ENCODE measurements at places on chromosomes 4 and X. TPM values are rescaled to one million over a fixed set of nuclear protein-coding genes. Genes with fewer than 3 reads are reported as not detected.

Gene LRIT3
- 0.22 TPM for total RNA-seq

Gene DMRTC1B
- 1.7 TPM for total RNA-seq

Gene APOO
- total RNA-seq: 14.0 TPM

Gene CCNB3
- total RNA-seq: 0.37 TPM

Gene C4orf51
- total RNA-seq: not detected

Gene PDGFRA
- not detected for total RNA-seq

Gene SUPT20HL1
- not detected for total RNA-seq

- no peak for DNase-seq
Measured at GRCh38 chr4:167102475-167102874, 131.8 kb downstream of the SPOCK3 start.

DNA sequence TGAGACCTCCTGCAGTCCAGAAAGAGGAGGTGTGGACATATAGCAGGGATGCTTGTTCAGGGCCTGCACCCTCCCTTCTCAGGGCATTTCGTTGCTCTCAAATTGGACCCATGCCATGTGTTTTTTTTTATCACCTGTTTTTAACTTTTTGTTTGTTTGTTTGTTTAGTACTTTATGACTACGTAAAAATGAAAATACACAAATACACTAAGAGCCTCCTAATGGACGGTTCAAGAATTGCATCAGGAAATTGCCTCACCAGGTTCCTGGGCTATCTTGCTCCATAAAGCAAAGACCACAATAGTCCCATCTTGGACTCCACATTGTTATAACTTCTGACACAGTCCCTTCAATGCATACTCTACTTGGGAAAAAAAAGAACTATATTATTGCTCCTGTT is 1685.9 kb upstream of the TENM3 start:
- DNase-seq: no peak

DNA sequence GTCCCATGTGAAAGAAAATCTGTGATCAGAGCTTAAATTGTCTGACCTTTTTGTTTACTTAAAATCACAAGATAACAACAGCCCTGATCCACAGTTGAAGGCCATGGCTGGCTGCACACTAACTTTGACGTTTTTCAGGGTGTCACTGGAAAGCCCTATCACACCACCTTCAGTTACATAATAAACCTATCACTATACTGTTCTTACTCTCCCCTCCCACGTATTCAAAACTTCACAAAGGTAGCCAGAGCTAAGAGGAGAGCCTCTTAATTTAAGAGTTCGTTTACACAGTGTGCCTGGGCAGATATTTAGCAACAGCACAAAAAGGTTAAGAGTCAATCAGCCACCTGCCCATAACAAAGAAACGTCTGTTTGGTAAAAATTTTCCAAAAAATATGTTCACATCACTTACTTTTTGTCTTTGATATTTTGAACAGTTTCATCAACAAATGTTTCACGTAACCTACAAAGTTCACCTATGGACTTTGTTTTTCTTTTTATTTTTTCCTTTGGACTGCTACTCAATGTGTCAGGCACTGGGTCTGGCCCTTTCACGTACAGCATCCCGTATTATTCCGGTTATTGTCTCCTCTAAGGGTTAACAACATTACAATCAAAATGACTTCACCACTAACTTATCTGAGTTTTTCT is 25.0 kb downstream of the RFC1 start:
- no peak for DNase-seq

- no peak for DNase-seq
Measured at GRCh38 chr4:151955721-151956380, 195.0 kb upstream of the GATB start.

- DNase-seq: no peak
Measured at GRCh38 chr4:21195682-21196081, 495.4 kb downstream of the PACRGL start.

DNA sequence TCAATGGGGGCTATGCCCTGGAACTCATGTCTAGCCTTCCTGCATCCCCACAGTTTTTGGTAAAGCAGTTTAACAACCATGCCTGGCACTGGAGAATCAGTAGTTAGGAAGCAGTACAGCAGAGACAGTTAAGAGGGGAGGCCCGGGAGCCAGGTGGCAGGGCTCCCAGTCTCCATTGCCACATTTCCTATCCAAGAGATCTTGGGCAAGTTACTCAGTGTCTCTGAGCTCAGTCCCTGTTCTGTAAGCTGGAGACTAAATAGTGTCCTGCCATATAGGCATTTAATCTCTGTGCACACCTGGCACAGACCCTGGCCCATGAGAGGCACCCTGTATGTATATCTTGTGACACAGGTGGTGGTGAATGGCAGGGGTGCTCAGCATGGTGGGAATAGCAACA is 156.1 kb upstream of the EOLA2 start:
- no peak for DNase-seq

DNA sequence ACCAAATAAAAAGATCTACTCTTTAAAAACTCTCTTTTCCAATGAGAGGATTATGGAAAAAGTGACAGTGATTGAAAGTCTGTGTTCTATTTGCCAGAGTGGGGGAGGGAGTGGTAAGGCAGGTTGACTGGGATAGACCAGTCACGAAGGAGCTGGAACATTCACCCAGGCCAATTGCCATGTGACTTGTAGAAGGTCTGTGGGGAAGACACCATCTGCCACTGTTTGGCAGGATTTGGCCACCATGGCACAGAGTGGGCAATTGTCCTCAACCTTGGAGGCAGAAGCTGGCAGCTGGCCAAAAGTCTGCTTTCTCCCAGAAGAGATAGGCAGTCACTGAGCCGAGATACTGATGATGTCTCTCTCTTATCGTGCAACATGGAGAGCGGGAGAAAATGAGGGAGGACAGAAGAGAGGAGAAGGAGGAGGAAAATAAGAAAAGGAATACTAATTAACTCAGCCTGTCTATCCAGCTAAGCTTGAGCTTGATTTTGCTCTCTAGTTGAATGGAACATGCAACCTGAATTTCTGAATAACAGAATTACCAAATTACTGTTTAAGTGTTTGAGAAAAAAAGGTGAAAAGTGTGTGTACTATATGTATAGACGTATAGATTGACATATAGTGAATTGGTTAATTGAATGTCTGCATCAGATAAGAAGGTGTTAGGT is 267.1 kb downstream of the ARHGAP24 start:
- no peak for DNase-seq

DNA sequence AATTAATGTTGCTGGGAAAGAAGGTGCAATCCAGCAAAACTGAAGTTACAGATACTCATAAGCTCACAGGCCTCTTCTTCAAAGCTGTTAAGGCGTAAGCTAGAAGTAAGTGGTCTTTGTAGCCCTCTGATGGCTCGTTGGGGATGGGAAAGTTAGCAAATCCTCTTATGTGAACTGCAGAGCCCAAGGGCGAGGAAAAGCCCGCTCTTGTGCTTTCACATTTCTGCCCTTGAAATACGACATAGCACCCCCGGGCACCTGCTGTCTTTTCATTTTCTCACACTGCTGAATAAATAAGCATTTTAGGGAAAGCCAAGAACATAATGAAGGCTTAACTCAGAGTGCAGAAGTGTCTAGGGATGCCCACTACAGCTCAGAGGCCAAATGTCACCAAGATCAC is 73.1 kb upstream of the SORBS2 start:
- no peak for DNase-seq

DNA sequence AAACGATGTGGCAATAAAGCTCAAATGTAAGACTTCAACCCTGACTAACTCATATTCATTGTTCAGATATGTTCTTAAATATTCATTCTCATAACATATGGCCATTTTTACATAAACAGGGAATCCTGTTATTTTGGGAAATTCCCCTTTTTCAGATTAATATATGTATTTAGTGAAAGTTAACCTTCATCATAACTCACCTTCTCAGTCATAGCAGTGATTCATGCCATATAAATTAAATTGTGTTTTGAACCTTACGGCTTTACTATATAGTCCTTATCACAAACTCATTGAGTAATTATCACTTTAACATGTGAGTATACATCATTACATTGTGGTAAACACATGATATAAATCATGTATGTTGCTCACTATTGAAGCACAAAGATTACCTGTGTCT is 392.5 kb upstream of the TRAM1L1 start:
- DNase-seq: no peak

DNA sequence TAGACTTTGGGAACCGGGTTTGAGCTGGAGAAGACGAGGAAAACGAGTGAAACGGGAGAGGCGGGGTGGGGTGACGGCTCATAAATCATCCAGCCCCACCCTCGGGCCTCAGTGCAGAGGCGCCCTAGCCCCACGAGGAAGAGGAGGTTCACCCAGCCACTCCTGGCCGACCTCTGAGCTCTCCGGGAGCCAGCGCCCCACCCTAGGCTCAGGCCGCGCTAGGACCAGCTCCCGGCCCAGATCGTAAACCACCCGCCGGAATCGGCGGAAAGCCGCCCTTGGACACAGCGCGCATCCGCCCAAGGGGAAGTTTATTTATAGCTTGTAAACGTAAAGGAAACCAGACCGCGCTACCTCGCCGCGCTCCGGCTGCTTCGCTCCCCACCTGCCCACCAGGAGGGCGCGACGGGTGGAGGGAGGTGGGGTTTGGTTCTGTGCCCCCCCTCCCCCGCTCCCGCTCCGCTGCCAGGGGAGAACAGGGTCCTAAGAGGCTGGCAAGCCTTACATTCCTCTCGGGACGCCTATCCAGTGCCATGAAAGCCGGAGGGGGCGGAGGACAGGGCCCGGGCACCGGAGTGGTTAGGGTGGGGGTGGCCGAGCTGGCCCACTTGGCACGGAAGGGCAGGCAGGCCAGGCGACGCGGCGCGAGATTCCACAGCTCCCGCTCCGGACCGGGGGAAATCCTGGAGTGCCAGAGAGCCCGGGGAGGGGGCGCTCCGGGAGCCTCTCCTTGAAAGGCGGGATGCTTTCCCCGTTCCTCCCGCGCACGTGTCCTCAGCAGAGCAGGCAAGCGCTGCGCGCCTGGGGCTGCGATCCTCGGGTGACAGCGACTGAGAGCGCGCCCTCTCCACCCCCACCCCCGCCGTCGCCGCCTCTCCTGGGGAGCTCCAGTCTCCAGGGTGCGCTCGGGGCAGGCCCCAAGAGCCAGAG is 84.2 kb downstream of the BCOR start:
- peak; percentile 41 for DNase-seq

DNA sequence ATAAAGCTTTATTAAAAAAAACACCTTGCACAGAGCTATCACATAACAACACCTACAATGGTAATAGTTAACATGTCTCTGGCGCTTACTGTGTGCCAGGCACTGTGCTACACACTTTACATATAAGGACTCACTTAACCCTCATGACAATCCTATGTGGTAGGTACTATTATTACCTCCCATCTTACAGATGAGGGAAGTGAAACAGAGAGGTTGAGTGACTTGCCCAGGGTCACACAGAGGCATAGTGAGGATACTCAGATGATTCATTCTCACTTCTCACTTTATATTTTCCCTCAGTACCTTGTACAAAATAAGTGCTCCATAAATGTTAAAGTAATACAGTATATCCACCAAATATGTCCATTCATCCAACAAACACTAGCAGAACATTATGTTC is 43.4 kb upstream of the IQSEC2 start:
- no peak for DNase-seq

GRCh38 chrX:153688506-153688905 is 780 bp downstream of the SLC6A8 start:
- no peak for DNase-seq

DNA sequence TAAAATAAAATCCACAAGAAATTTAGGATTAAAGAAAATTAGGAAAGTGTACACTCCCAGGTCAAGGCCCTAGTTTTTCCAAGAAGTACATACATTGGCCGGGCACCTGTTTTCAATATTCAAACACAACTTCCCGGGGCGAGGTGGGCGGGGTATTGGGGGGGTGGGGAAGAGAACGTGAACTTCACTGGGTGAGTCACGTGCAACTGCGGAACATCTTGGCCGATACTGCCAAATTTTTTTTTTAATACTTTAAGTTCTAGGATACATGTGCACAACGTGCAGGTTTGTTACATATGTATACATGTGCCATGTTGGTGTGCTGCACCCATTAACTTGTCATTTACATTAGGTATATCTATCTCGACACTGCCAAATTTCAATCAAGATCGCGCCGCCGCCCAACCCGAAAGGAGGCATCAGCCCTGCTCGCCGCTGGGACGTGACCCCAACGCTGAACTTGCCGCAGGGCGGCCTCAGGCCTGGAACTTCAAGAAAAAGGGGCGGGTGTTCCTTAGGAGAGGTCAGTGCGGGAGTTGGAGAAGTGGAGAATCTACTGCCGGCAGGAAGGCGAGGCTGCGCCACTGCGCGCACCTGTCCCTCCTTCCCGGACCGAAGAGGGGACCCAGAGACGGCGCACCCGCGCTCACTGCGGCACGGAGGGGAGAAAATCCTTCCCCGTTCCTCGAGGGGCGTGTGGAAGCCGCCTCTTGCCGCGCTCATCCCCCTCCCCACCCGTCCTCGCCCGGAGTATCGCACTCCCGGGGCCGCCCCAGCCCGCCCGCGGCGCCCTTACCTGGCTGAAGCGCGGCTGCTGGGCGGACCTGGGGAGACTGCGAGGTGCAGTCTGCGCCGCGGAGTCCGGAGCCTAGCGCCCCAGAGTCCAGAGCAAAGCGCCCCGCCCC is at the start of gene TEC:
Gene TEC (minus strand): TSS at position 883 of the 905 bp plus-strand sequence. CDS start 41,224 bp downstream, outside the sequence.
- DNase-seq: peak; percentile 62

DNA sequence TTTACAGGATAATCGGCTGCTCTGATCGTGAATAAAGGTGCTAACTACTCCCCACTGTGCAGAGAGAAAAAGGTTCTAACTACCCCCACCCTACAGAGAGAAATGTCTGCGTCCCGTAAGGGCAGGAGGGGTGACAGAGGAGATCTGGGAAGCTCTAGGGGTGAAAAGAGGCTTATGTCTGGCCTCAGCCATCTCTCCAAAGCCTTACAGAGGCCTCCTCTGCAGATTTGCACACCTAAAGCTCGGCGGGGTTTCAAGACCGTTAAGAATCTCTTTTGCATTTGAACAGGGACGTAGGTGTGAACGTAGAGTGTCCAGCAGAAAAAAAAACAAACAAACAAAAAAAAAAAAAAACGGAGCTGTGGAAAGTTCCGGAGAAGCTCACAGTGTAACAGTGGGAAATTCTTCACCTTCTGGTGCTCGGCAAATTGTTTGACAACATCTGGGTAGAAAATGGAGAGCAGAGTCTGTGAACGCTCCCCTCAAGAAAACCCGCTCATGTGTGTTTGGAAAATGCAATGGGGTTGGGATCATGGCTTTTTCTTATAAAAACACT is 161.0 kb downstream of the SHOX start:
- DNase-seq: no peak

DNA sequence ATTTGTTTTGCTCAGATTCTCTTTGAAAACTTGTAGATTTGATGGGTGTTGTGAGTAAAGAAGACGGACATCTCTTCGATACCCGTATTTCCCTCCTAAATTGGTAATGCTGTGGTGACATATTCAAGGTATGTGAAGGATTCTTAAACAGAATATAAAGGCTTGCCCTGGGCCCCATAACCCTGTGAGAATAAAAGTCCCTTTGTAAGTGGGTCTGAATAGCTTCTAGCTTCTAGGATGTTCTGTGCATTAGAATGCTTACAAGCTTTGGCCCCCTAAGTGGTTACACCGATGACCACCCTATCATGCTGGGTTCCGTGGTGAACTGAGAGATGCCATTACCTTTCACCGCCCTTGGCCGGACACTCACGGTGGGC is 574 bp upstream of the MOB1B start:
- no peak for DNase-seq

DNA sequence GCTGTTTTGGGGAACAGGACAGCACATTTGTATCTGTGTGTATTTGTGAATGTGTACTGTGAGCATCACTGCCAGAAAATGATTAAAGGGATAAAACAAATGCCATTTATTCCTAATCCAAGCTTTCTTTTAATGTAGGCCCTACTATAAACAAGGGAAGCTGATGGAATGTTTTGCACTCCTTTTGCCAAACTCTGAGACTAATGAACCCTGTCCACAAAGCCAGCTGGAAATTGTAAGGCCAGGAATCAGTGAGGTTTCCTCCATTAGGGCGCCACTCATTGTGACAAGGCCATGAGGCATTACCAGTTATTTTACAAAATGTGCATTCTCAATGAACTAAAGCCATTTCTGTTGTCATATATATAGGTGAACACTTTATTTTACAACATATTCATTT is 163.0 kb upstream of the NAP1L5 start:
- DNase-seq: no peak

Measured in activated B cell treated with CpG ODN at 0.5 μM for 24 hours (primary cell).